SW480 (cell line): ENCODE measurements at places on chromosomes 5 and 9.

- no peak for DNase-seq
Observed at GRCh38 chr9:85262333-85262732, 479.4 kb downstream of the AGTPBP1 start.

DNA sequence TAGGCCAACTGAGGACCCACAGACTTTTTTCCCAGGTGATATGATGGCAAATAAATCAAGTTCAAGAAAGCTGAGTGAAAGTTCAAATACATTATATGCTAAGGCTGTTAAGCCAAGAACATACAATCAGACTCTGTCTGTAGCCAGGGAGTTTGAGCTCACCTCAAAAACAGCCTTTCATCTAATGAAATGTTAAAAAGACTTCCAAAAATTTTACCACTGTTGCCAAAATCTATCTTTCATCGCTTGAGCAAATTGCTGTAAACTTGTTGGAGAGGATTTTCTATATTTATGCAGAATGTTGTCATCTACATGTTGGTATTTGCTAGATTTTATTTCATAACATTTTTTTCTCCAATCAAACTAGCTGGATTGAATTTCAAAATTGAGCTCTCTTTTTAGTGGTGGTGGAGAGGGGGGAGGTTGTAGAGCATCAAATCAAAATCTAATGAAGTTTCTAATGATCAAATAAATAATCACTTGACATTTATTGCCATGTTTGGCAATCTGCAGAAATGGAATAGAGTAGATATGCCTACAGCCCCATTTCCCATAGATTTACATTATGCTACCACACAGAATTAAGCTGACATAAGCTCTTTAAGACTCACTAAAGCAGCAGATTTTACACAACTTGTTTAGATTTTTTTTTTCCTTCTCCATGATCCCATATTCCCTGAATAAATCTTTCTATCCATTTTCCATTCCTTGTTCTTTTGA lies 828.9 kb upstream of the ZNF608 start:
- no peak for DNase-seq

GRCh38 chr9:77947651-77948050 lies 84.0 kb downstream of the GNAQ start:
- no peak for DNase-seq

DNA sequence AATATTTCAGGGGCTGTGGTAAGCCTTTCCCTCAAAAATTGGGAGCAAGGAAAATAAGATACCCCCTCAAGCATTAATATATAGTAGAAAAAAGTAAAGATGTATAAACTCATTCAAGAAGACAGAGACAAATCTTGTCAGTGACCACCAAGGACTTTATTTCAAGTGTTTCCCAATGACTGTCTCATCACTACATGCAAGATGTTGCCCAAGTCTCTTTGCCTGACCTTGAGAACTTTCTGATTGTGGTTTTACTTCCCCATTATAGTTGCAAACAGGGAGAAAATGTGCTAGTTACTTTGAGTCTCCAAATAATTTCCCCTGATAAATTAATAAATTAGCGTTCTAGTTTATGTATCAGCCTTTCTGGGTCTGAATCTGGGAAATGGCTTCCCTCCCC lies 4.0 kb upstream of the SLC46A2 start:
- no peak for DNase-seq

DNA sequence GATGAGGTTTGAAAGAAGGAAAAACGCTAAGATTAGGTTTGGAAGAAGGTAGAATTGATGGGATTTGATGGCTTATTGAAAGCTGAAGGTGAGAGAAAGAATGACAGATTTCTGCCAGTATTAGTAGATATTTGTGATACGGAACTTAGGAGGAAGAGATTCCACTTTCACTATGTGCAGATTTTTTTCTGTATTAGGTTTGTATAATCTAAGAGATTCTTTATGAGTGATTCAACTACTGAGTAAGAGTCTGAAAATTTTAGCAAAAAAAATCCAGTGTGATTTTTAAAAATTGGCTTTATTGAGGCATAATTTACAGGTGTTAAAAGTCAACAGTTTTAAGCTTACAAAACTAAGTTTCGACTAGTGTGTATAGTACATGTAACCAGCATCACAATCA lies 54.1 kb downstream of the AP3S1 start:
- DNase-seq = no peak

DNA sequence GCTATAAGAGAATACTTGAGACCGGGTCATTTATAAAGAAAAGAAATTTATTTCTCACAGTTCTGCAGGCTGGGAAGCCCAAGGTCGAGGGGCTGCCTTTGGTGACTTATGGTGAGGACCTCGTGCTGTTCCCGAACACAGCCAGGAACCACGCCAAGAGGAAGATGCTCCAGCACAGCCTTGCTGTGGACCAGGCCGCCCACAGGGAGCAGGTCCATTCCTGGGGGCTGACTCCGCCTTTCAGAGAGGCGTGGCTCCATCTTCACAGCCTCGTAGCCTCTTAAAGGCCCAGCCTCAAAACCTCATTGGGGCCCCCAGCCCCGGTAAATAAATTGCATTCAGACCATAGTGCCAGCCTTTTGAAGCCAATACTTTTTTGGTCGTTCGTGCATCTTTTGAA lies 93.5 kb upstream of the CACNA1B start:
- DNase-seq = no peak

GRCh38 chr9:106284296-106284695 lies 578.7 kb upstream of the ZNF462 start:
- no peak for DNase-seq

DNA sequence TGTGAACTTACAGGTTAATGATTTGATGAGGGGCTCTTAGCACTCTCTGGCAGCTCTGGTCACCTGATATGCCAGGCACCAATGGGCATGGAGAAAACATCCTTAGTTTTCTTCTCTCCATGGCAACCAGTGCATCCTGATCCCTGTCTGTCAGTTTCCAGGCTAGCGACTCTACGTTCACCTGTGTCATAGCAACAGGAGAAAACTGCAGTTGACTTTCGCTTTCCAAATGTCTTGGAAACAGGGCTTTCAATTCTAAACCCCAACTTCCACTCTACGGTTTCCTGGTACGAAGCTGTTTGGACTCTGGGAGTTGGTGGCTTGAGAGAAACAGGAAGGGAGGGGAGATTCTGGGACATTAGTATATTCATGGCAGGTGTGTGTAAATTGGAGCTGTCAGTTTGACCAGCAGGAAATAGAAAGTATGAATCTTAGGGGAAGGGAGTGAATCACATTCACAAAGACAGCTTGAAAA lies 74.4 kb downstream of the SLC28A3 start:
- peak; percentile 14 for DNase-seq

- DNase-seq = no peak
Observed at GRCh38 chr5:82354543-82354942, 76.4 kb upstream of the RPS23 start.

GRCh38 chr9:69951411-69951810 lies 92.2 kb upstream of the MAMDC2 start:
- no peak for DNase-seq

- DNase-seq = no peak
Observed at GRCh38 chr5:139446956-139447779, 7.8 kb upstream of the DNAJC18 start.

- no peak for DNase-seq
Observed at GRCh38 chr5:32601623-32602295, 16.4 kb downstream of the SUB1 start.

- no peak for DNase-seq
Observed at GRCh38 chr5:56429110-56429561, 196.0 kb upstream of the ANKRD55 start.

DNA sequence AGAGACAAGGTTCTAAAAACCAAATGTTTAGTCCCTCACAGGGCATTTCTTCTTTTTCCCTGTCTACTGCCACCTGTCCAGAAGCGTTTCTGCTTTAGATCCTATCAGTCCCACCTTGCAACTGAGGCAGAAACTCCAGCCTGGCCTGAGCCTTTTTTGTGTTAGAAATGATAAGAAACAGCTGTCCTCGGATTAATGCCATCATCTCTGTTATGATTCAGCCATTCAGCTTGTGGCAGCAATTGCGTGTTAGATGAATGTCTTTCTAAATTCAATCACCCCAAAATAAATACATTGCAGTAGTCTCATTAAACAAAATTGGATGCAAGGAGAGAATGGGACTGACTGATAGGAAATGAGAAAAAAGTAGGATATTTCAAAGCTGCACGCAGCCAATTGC lies 28.3 kb upstream of the FRMPD1 start:
- DNase-seq = no peak

DNA sequence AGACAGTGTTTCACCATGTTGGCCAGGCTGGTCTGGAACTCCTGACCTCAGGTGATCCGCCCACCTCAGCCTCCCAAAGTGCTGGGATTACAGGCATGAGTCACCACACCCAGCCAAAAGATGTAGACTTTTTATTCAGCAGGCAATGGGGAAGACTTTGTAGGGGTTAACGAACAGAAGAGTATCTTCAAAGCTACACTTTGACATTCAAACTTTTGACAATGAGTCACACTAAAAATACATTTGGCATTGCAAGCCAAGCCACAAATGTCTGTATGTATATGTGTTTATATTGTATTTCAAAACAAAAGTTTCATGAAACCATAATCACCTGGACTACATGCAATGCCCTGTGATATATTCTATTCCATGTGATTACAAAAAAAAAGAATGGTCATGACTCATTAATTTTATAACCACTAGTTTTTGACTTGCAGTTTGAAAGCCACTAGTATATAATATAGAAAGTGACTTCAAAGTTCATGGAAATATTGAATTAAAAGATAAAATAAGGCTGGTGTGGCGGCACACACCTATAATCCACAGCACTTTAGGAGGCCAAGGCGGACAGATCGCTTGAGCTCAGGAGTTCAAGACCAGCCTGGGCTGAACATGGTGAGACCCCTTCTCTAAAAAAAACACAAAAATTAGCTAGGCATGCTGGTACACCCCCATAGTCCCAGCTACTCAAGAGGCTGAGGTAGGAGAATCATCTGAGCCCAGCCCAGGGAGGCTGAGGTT lies 8.3 kb downstream of the DIMT1 start:
- DNase-seq = peak; percentile 59

DNA sequence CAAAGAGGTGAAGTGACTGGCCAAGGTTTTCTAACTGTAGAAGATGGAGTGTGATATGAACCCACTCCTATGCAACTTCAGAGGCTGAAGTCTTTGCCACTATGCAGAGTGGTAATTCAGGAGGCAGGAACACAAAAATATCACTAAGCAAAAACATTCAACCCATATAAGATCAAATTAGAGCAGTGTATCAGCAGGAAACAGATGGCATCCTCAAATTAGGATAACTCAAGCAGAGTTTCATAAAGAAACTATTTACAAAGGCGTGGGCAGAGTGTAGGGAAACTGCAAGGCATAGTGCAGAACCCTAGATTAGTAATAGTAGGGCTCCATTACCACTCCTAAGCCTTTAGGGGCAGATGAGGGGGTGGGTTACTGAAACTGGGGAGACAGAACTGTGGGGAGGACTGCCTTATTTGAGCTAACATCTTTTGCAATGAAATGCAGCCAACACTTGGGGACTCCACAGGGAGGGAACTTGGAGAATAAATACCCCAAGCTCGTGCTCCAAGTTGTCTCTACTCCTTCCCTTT lies 72.2 kb downstream of the PTTG1 start:
- no peak for DNase-seq

DNA sequence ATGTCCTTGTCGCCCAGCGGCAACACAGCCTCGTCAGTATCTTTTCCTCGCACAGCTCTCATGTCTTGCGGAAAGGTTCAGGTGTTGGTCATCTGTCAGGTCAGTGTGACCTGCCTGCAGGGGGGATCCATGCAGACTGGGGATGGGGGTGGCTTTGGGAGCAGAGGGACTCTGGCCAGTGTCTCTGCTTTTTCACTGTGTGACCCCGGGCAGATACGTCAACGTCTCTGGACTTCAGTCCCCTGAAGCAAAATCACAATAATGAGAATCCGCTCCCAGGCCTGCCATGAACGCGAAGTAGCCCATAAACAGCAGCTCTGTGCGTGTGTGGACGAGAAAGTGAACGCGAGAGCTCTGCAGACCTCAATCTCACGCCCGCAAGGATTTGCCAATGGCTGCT lies 75.7 kb upstream of the FCN1 start:
- DNase-seq = no peak

GRCh38 chr5:164204338-164204946 lies 699.0 kb downstream of the MAT2B start:
- DNase-seq = no peak

DNA sequence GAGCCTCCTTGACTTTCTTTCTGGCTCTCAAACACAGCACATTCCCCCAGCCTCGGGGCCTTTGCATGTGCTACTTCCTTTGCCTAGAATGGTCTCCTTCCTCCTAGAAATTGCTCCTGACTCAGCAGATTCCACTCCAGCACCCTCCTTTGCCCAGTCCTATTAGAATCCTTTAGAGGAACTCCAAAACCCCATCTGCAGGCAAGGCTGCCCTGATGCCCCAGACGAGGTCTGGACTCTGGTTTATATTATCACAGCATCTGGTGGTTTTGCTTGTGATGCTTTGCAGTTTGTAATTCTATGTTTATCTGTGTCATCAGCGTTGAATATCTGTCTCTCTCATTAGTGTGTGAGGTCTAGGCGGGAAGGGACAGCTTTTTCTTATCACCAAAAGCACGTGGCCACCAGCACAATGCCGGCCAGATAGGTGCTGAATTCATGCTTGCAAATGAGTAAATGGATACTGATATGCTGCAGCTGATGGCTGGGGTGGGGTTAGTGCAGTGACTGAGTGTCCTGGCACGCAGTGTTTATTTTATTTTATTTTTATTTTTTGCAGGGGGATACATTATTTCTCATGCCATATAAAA lies 30.0 kb upstream of the ANKH start:
- DNase-seq = no peak

DNA sequence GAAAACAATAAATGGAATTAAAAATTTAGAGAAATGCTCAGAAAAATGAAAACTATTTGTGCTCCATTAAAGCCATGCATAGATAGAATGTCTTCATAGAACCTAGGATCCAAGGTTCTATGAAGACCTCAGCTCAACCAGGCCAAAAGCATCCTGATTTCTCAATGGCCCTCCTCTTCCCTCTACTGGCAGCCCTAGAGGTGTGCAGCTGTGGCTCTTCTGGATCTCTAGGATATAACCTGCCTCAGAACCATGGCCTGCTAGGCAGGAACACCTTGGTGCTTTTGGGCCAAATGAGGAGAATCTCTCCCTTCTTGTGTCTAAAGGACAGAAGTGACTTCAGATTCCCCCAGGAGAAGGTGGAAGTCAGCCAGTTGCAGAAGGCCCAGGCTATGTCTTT lies 15.1 kb downstream of the IFNA1 start:
- peak; percentile 52 for DNase-seq
